ENCODE measurements at places on chromosomes 16 and 17.
A peak's percentile ranks its signal among the peaks of the same experiment; 100 is the strongest.

DNA sequence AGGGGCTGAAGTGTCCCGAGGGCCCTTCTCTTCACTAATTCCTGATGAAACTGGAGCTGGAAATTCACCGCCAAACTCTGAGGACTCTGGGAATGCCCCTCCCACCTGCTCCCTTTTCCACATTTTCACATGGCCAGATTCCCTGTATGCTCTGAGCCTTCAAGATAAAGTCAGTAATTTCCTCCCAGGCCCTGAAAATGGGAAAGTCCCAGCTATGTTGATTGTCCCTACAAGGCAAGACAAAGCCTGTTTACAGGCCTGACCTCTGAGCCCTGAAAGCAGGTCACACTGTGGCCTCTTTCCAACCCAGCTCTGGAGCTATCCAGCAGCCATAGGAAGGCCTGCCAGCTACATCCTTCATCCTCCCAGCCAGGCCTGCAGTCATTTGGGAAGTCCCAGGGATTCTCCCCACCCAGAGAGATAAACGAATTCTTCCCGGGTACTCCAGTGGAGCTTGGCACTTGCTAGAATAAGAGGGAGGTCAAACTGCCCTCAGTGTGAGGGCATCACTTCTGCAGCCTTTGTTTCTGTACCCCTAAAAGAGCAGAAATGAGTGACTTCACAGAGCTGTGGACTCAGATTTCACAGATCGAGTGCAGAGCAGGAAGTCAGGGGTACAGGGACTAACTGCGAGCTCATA, 19.6 kb upstream of the CCL2 start:
- peak; percentile 77 for DNase-seq

DNA sequence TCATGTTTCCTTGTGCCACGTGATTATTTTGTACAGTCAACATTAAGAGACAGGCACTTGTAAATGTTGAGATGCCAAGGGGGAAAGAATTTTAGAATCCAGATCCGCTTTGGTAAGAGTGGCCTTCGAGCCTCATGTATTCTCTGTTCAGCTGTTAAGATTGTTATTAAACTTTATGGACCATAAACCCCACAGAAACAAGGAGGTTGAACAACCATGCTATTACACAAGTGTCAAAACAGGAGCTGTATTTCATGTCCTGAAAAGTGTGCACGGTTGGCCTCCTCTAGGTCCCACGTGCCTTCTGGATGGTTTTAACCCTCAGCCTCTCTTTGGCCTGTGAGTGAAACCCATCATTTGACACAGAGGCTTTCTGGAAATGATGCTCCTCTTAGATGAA, 691.3 kb downstream of the MAF start:
- no peak for DNase-seq

- DNase-seq = no peak
Observed at GRCh38 chr16:57998992-57999365, 1.5 kb downstream of the ZNF319 start.

- DNase-seq = no peak
Observed at GRCh38 chr17:77948690-77949114, 9.8 kb upstream of the TNRC6C start.

DNA sequence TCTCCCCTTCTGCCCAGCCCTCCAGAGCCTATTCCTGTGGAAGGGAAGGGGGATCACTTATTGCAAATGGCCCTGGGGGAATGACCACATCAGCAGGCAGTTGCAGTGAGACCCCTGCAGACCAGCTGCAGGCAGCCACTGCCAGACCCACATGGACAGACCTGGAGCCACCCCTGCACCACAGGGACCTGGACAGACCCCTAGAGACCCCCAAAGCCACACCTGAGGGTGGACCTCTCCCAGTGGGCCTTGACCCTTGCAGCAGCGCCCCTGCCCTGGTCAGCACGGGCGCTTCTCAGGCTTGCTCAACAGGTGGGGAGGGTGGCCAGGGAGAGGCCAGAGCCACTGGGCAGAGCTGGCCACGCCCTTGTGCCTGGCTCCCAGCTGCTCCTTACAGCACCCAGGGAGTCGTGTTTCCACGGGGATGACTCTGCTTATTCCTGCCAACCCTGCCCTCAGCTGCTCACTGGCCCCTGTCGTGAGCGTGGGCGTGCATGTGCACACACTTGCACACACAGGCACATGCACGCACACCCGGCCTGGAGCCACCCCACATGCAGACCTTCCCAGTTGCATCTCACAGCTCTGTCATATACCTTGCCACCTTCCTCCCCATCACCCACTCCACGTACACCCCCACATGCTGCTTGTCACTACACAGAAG, 1.3 kb upstream of the SCN4A start:
- no peak for DNase-seq

DNA sequence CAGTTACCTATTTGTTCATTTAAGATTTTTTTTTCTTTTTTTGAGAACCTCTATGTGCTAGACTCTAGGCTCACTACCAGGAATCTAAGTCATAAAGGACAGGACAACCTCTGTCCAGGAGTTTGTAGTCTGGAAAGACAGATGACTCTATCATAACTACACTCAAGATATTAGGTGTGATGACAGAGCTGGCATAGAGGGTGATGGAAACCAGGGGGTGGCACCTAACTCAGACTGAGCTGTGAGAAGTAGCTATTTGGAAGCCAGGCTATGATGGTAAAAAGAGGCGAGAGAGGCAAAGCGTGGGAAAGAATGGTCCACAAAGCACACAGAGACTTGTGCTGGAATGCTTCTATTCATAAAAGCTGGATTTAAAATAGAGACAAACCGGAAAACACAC, 372.3 kb downstream of the SEC14L1 start:
- no peak for DNase-seq

GRCh38 chr16:58492735-58493134, 7.2 kb upstream of the NDRG4 start:
- no peak for DNase-seq

- no peak for DNase-seq
Observed at GRCh38 chr16:70508752-70509151, 14.6 kb downstream of the COG4 start.

Data from left lobe of liver (tissue), 2 donors.